ENCODE measurements at places on chromosomes 6 and 20.

- no peak for DNase-seq
Measured at GRCh38 chr6:169998457-169998856, 247.0 kb downstream of the ERMARD start.

GRCh38 chr20:38842026-38842425 lies 36.5 kb downstream of the PPP1R16B start:
- no peak for DNase-seq

DNA sequence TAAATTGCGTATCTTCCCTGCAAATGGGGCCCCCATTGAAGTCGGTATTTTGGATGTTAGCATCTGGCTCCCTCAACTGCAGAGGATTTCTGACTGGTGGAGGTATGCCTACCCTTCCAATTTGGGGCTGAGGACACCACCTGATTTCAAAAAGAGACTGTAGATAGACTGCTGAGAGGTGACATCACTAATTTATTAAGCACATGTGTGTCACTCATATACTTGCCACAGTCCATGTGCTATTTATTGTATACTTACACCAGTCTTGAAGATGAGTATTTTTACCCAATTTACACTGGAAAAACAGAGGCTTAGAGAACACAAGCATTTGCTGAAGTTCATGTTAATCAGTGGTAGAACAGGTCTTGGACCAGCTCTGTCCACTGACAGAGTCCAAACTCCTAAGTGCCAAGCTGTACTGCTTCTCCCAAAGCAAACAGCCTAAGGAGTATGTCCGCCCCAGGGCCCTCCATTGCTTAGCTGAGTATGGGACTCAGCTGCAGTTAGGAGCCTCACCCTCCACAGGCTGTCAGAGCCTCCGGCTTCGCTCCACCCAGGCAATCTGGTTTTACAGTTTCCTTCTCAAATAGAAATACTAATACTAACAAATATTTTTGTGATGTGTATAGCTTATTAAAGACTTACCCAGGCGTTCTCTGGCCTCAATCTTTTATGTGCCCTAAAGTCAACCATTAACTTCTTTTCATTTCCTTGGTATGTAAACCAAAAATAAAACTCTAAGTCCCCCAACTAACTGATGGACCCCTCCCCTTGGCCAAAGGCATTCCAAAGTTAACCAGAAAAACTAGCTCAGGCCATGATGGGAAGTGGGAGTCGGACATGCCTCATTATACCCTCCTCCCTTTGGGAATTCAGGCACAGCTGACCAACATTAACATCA lies 17.5 kb downstream of the RIN2 start:
- DNase-seq, result no peak

GRCh38 chr6:169638915-169639314 lies 62.9 kb downstream of the WDR27 start:
- no peak for DNase-seq

GRCh38 chr6:3793545-3793944 lies 42.0 kb upstream of the PXDC1 start:
- DNase-seq, result no peak

DNA sequence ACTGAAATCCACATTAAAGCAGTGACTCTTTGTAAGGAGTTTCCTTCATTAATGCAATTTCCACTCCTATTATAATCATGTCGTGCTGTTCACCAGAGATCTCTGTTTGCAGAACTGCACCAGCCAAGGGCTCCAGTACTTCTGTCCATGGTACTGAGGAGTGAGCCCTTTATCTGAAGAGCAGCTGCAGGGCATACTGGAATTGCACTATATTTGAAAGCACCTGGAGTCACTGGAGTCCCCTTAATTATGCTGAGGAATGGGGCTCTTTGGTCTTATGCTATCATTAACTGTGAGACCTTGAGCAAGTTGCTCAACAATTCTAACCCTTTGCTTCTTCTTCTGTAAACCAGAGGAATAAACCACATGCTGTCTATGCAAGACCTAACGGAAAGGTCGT lies 61.7 kb upstream of the NUP153 start:
- DNase-seq, result no peak

- no peak for DNase-seq
Measured at GRCh38 chr6:1027109-1027794, 284.6 kb upstream of the FOXQ1 start.

GRCh38 chr20:14782731-14783130 lies 445.3 kb upstream of the FLRT3 start:
- DNase-seq, result no peak

- no peak for DNase-seq
Measured at GRCh38 chr20:38143646-38144554, 21.2 kb downstream of the TGM2 start.

DNA sequence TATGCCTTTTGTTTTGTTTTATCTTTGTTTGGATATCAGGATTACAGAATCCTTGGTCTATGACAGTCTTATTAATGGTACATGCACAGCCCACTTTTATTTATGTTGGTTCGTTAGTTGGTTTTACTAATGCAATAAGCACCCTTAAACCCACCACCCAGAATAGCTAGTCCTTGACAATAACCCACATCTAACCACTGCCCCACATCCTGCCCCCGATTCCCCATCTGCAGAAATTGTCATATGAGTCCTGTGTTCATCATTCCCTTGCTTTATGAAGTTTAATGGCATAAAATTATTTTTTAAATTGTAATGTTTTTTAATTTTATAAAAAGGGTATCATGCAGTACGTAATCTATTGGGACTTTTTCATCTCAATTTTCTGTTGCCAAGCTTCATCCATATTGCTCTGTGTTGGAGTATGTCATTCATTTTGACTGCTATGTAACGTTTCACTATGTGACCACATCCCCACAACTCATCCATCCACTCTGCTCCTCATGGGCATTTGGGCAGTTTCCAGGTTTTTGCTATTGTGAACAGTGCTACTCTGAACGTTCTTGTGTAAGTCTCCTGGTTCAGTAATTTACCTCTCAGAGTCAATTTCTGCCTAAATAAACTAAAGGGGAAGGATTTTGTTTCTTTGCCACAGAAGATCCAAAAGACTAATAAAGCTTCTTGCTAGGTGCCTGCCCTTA lies 150.4 kb downstream of the MRPL14 start:
- no peak for DNase-seq

DNA sequence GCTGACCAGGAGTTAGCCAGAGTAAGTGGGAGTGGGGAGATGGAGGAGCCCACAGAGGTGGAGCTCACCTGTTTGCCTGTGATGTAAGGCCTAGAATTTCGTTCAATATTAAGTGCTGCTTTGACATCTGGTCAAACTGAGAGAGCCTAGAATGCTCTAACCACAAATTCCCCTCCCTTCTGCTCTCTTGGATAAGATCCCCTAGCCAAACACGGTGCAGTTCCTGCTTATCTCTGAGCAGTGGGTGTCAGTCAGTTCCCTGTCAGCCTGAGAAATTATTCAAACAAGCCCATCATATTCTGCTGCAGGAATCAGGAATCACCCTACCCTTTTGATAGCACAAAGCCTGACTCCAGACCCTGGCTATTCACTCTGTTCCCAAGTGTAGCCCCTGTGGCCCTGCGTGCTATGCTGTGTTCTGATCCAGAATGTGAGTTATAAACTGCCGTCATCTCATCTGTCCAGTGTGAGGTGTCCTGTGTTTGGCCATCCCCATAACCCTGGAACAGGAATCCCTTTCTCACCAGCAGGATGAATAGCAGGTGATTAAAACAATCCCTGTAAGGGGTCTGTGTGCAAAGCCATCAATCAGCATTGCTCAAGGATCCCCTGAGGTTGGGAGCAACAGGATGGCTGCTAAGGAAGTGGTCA lies 31.8 kb upstream of the ZNF133 start:
- no peak for DNase-seq

- DNase-seq, result no peak
Measured at GRCh38 chr6:136464148-136464547, 86.1 kb downstream of the MAP7 start.

DNA sequence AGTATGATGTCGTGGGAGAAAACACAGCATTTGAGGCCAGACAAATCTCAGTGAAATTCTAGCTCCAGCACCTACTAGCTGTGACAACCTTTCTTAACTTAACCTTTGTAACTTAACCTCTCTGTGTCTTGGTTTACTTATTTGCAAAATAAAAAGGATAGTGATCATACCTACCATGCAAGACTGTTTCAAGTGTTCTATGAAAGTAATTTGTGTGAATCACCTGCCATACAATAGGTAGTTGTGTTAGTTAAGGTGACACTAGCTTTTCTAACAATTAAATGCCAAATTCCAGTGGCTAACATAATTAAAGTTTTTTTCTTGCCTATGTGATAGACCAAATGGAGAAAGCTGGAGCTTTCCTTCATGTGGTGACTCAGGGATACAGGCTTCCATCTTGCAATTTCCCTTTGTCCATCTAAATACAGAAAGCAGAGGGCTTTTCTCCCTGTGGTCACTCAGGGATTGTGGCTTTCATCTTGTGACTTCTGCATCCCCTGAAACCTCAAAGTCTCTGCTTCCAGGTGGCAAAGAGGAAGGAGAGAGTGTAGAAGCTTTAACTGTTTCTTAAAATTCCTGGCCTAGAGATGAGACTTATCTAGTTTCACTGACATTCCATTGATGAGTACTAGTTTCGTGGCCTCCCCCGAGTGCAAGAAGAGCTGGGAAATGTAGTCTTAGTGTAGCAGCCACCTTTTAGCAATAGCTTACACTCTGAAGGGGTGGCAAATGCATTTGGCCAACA lies 311.4 kb downstream of the CLIC5 start:
- DNase-seq, result no peak

DNA sequence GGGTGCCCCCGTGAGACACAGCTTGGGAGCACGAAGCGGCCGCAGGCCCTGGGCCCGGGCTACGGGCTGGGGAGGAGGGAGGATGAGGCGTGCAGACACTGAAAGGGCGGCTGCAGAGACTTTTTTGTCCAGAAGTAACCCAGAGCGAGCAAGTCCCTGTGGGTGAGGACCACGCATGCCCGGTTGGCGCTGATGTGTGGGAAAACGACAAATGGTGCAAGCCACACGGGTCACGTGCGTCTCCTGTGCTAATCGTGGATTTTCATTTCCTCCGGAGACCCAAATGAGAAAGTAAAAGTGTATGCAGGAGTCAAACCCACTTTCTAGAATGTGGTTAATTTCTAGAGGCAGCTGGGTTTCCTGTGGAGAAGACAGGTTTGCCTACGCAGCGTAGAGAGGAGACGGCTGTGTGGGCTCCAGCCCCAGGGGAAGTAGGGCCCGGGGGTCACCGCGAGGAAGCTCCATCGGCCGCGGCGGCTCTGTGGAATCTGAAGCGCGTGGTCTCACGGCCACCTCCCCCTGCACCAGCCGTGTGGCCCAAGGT lies 19.0 kb downstream of the DLL1 start:
- DNase-seq, result no peak

DNA sequence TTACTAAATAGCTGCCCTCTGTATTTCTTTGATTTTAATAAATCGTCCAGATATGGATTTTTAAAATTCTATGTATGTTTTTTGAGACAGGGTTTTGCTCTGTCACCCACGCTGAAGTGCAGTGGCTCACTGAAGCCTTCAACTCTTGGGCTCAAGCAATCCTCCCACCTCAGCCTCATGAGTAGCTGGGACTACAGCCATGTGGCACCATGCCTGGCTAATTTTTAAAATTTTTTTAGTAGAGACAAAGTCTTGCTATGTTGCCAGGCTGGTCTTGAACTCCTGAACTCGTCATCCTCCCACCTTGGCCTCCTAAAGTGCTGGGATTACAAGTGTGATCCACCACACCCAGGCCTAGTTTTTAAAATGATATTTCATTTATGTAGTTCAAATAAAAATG lies 47.4 kb upstream of the DDR1 start:
- no peak for DNase-seq

DNA sequence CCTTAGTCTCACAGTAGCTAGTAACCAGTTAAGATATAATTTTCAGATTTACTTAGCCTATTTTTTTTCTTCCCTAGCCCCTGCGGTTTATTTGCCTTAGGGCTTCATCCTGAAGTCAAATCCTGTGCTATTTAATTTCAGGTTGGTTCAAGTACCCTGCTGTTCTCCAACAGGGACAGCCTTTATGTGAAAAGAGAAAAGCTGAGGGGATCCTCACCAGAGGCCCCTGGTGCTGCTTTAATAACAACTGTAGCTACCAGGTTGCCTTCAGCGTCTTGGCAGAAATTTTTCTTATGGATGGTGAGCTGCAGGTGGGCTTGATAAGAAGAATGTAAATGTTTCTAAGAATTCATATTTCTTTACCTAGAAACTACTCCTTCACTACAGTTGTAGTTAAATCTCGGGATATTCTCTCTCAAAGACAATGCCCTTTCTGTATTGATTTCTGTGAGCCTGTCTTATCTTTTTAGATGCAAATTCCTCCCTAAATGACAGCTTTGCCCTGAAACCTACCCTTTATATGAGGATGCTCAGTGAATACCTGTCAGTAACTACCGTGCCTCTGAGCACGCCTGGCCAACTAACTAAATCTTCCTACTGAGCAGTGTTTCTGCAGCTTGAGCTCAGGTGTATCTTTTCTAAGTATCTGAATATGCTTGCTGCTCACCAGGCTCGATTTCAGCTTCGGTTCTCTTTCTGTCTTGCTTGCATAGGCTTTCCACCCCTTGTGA lies 320.5 kb downstream of the MMUT start:
- DNase-seq, result no peak

GRCh38 chr6:7229376-7230326 lies 83.3 kb downstream of the SSR1 start:
- DNase-seq, result no peak

GRCh38 chr6:108492131-108492766 lies 68.5 kb upstream of the FOXO3 start:
- DNase-seq, result no peak

GRCh38 chr6:54094786-54095185 lies 16.5 kb upstream of the MLIP start:
- DNase-seq, result peak; percentile 58

- DNase-seq, result no peak
Measured at GRCh38 chr6:44221961-44222335, 1.4 kb upstream of the SLC29A1 start.

- no peak for DNase-seq
Measured at GRCh38 chr6:73612611-73613010, 41.2 kb downstream of the SLC17A5 start.

GRCh38 chr6:44333273-44333919 lies 9.1 kb upstream of the SPATS1 start:
- no peak for DNase-seq

DNA sequence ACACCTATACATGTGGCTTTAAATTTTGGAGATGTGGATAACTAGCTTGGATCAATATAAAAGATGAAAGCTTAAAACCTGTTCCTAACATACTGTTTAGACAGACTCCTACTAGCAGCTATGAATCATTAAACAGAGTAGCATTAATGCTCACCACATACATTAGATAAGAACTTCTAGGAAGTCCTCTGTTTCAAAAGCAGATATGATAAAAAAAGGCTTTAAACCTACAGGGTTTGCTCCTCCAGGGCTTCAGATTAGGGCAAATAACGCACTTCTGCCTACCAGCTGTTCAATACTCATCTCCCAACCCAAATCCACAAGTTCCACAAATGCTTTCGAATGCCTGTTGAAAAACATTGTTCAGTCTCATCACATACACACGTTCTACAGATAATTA lies 1.5 kb downstream of the REPS1 start:
- no peak for DNase-seq

GRCh38 chr20:61494763-61495575 lies 242.9 kb downstream of the CDH4 start:
- no peak for DNase-seq

DNA sequence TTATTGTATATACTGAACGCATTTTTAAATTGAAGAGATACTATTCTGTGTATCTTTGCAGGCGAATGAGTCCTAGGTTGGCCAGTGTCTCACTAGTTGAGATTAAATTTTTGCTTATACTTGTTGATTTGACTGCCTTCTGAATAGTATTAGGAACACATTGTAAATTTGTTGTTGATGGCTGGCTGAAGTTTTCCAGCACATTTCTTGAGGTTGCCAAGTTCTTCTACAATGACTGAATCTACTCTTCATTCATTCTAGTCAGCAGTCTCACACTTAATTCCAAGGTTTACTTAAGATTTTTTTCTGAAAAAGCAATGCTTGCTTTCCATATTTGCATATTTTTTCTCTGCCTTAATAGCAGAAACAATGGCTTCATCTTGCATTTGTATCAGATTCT lies 151.7 kb downstream of the ZFAND3 start:
- no peak for DNase-seq

Data from NCI-H524 treated with DMSO at 0.1 percent for 48 hours (cell line).